ENCODE measurements at places on chromosomes 11 and 22. TPM values are rescaled to one million over a fixed set of nuclear protein-coding genes. Genes with fewer than 3 reads are reported as not detected.

GRCh38 chr22:29205594-29206371 is at the start of gene EMID1:
EMID1 (plus strand) TSS chr22:29205896; CDS start chr22:29206039, 143 bp downstream.
- peak within 1 kb of the TSS; percentile 72 for H3K4me3 ChIP-seq
- DNase-seq = no peak
- no peaks in the 10 kb centered on the region for H3K27me3 ChIP-seq
- H3K4me1 ChIP-seq = peaks cover 3% of the 10 kb centered on the region

- peak overlapping the region; percentile 66 for H3K4me3 ChIP-seq
- H3K27me3 ChIP-seq = no peaks in the 10 kb centered on the region
- no peaks in the 10 kb centered on the region for H3K36me3 ChIP-seq
- no peak for DNase-seq
Measured at GRCh38 chr11:64060861-64061444, 25.2 kb downstream of the FLRT1 start.

WNT7B gene
- not detected for total RNA-seq

- DNase-seq = no peak
- no peak overlapping the region for H3K4me3 ChIP-seq
- H3K27ac ChIP-seq = no peak overlapping the region
- no peaks in the 10 kb centered on the region for H3K36me3 ChIP-seq
- H3K27me3 ChIP-seq = no peaks in the 10 kb centered on the region
Measured at GRCh38 chr11:46612326-46612725, 4.7 kb downstream of the HARBI1 start.

DNA sequence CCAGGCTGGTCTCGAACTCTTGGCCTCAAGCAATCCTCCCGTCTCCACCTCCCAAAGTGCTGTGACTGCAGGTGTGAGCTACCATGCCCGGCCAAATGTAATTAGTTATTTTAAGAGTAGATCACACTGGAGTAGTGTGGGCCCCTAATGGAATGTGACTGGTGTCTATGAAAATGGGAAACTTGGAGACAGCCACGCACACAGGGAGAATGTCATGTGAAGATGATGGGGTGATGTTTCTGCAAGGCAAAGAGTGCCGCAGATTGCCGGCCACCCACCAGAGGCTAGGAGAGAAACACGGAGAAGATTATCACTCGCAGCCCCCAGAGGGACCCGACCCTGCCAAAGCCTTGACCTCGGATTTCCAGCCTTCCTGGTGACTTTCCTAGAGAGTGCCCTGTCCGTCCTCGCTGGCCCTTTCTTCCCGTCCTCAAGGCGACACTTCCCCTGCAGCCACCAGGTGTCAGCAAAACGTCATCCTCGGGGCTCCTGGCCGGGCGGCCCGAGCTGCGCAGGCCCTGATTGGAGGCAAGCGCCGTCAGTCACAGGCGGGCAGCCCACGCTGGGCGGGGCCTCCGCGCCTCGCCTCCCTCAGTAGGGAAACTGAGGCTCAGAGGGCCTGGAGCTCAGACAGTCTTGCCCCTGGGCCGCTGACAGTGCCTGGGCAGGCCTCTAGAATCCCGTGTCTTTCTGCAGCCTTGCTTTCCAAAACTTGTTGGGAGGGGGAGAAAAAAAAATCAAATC is 16.3 kb downstream of the CRYBB2 start:
- H3K27me3 ChIP-seq = no peaks in the 10 kb centered on the region
- no peak overlapping the region for H3K27ac ChIP-seq
- no peak for DNase-seq
- H3K4me3 ChIP-seq = no peak overlapping the region
- no peaks in the 10 kb centered on the region for H3K4me1 ChIP-seq
- no peaks in the 10 kb centered on the region for H3K36me3 ChIP-seq

DNA sequence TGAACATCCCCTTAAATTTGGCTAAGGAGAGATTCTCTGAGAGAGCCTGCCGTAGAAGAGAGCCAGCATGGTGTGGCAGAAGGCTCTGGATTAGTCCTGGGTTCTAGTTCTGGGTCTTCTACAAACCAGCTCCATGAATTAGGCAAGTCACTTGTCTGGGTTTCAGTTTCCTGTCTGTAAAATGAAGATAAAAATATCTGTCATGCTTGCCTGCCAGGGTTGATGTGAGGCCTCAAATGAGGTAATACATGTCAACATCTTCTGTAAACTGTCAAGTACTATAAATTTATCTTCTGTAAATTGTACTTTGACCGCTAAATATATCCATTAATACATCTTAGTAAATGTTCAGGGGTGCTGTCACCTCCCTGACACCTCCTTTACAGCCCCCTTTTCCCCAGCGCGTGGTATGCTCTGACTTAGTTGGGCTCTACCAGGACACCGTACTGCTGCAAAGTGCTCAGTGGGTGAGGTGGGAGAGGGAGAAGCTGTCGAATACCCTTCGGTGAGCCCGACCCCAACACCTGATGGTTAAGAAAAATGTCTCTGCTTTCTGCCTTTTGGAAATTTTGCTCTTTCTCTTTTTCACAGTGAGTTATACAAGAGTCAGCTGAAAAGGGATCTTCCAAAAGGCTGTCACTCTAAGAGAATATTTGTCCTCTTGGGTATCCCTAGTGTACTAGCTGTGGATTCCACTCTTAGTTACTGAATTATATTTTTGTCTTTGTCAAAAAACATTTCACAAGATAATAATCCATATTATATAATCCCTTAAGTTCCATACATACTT is 15.0 kb downstream of the RBX1 start:
- no peak overlapping the region for H3K4me3 ChIP-seq
- no peaks in the 10 kb centered on the region for H3K27me3 ChIP-seq
- H3K36me3 ChIP-seq = peaks cover 46% of the 10 kb centered on the region
- no peak overlapping the region for H3K27ac ChIP-seq
- no peak for DNase-seq
- no peaks in the 10 kb centered on the region for H3K4me1 ChIP-seq

- H3K4me1 ChIP-seq = no peaks in the 10 kb centered on the region
- H3K36me3 ChIP-seq = no peaks in the 10 kb centered on the region
- no peak for DNase-seq
- no peak overlapping the region for H3K27ac ChIP-seq
- H3K27me3 ChIP-seq = no peaks in the 10 kb centered on the region
- no peak overlapping the region for H3K4me3 ChIP-seq
Measured at GRCh38 chr11:25775603-25776002, 556.3 kb upstream of the ANO3 start.

GRCh38 chr11:20731676-20732215 is 62.4 kb downstream of the NELL1 start:
- no peaks in the 10 kb centered on the region for H3K27me3 ChIP-seq
- H3K27ac ChIP-seq = no peak overlapping the region
- no peak for DNase-seq
- no peak overlapping the region for H3K4me3 ChIP-seq

- no peak overlapping the region for H3K27ac ChIP-seq
- DNase-seq = no peak
- no peaks in the 10 kb centered on the region for H3K4me1 ChIP-seq
Measured at GRCh38 chr11:113045146-113045545, 83.9 kb downstream of the NCAM1 start.

DNA sequence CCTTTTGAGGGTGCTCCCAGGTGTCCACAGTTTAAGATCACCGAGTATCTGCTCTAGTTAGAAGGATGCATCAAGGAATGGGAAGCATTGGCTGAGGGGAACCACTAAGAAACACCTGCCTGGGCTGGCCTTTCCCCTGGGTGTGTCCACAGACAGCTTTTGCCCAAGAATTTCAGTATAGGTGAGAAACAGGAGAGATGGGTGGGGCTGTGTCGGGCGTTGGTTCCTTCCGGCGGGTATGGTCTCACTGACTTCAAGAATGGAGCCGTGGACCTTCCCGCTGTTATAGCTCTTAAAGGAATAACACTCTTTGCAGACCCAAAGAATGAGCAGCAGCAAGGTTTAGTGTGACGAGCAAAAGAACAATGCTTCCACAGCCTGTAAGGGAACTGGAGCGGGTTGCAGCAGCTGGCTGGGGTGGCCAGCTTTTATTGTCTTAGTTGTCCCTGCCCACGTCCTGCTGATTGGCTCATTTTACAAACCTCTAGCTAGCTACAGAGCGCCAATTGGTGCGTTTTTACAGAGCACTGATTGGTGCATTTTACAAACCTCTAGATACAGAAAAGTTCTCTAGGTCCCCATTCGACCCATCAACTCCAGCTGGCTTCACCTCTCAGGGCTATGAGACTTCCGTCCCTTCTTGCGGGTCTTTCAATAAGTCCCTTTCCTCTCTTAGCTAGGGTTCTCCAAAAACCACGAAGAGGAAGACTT is 2.4 kb downstream of the FADS1 start:
- peak overlapping the region; percentile 92 for H3K4me3 ChIP-seq
- DNase-seq = no peak
- peak overlapping the region; percentile 99 for H3K27ac ChIP-seq
- peaks cover 20% of the 10 kb centered on the region for H3K36me3 ChIP-seq
- H3K27me3 ChIP-seq = no peaks in the 10 kb centered on the region
- peaks cover 10% of the 10 kb centered on the region for H3K4me1 ChIP-seq

DNA sequence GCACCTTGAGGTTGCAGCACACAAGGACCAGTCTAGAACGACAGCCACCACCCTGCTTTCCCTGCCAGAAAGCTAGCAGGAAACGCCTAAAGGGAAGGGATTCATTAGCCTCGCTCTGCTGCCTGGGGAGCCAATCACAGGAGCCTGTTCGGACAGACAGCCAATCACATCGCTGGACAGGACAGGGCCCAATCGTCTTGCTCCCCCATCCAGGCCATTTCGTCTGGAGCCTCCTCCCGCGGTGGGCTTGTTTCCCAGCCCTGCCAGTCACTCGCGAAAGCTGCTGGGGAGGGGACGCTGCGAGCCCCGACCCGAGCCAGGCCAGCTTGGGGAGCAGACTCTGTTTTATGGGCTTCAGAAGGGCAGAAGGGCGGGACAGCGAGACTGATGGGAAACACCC is 79.8 kb upstream of the NCAM1 start:
- peaks cover 9% of the 10 kb centered on the region for H3K4me1 ChIP-seq
- peak; percentile 33 for DNase-seq
- peak overlapping the region; percentile 72 for H3K27ac ChIP-seq

- H3K4me1 ChIP-seq = no peaks in the 10 kb centered on the region
- no peak overlapping the region for H3K4me3 ChIP-seq
- H3K27me3 ChIP-seq = no peaks in the 10 kb centered on the region
- H3K27ac ChIP-seq = no peak overlapping the region
Measured at GRCh38 chr11:70887542-70887827, 364.9 kb downstream of the SHANK2 start.

DNA sequence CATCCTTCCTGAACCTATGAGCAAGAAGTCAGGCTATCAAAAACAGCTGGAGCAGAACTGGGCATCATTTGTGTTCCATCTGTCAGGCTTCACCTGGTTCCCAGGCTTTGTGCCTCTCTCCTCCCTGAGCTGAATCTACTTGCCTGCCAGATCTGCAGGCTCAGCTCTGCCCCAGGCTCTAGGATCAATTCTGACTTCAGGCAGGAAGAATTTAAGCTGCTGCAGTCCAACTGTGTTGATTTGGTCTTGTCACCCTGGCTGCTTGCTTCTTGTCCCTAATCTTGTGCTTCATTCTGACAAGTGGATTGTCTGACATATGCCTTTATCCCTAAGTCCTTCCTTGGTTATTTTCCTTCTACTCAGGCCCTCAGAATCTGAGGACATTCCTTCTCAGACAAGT is 31.6 kb upstream of the CADM1 start:
- H3K4me3 ChIP-seq = no peak overlapping the region
- no peaks in the 10 kb centered on the region for H3K27me3 ChIP-seq
- DNase-seq = no peak
- H3K36me3 ChIP-seq = no peaks in the 10 kb centered on the region
- H3K27ac ChIP-seq = no peak overlapping the region

DNA sequence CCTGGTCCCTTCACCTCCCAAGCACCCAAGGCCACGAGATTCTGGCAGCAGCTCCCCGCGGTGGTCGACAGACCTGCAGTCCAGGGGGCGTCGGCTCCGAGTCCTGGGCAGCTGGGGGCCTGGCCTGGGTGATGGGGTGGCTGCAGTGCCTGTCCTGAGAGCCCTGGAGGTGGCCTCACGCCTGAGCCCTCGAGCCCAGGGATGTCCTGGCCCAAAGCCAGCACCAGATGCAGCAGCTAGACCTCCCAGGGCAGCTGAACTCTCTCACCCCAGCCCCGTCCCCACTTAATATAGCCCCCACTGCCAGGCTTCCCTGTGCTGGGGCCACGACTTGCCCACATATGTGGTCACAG is 6.6 kb downstream of the LMNTD2 start:
- H3K27me3 ChIP-seq = peaks cover 4% of the 10 kb centered on the region
- H3K27ac ChIP-seq = no peak overlapping the region
- H3K36me3 ChIP-seq = no peaks in the 10 kb centered on the region
- DNase-seq = no peak
- peaks cover 16% of the 10 kb centered on the region for H3K4me1 ChIP-seq

PKNOX2 gene
- total RNA-seq = 9.2 TPM

PAX6 gene
- total RNA-seq = not detected

DNA sequence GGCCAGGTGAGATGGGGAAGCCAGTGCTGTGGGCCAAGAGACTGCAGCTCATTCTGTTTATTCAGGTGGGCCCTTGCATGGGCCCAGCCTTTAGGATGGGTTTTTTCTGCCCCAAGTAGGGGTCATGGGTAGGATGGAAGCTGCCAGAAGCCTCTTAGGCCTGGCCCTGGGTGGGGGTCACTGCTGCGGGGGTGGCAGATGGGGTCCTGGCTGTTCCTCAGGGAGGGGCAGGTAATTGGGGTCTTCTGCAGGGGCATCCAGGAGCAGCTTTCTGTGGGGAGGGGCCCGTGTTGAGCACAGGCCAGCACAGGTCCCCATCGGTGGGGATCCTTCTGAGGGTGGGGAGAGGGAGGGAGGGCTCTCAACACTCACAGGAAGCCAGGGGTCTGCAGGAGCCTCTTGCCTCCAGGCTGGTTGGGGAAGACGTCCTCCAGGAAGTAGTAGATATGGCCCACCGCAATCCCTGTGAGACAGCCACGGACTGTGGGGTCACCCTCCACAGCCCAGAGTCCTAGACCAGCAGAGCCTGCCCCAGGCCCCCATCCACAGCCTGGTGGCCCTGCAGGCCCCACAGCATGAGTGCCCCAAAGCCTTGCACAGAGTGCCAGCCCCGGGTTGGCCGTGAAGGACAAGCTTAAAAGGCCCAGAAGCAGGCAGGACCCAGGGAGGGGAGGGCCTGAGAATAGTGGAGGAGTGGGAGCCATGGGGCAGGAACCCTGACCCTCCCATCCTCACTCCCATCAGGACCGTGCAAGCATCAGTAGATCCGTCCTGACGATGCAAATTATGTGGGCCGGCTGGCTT is 1.9 kb downstream of the DERL3 start:
- DNase-seq = no peak
- H3K27ac ChIP-seq = peak overlapping the region; percentile 56
- H3K36me3 ChIP-seq = peaks cover 6% of the 10 kb centered on the region
- peaks cover 58% of the 10 kb centered on the region for H3K4me1 ChIP-seq
- no peaks in the 10 kb centered on the region for H3K27me3 ChIP-seq
- no peak overlapping the region for H3K4me3 ChIP-seq

- no peaks in the 10 kb centered on the region for H3K4me1 ChIP-seq
- no peaks in the 10 kb centered on the region for H3K27me3 ChIP-seq
- H3K27ac ChIP-seq = no peak overlapping the region
- no peak for DNase-seq
- H3K4me3 ChIP-seq = no peak overlapping the region
- no peaks in the 10 kb centered on the region for H3K36me3 ChIP-seq
Measured at GRCh38 chr22:49532869-49533802, 294.5 kb downstream of the BRD1 start.

DNA sequence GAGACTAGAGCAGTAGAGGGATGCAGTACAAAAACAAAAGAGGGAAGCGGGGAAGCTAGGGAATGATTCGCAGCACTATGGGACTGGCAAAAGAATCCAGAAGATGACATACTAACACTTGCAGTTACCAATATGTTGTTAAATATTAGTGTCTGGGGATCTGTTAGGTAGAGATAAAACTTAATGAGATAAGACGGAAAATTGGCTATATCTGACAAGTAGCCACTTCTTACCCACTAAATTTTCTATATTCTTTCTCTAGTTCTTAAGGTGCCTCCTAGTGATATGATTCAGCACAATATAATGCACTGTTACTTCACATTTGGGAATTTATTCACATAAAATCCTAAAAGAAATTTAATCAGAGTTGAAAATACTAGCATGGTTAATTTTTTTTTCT is 30.8 kb downstream of the CCDC90B start:
- no peak overlapping the region for H3K4me3 ChIP-seq
- no peak for DNase-seq
- H3K27me3 ChIP-seq = no peaks in the 10 kb centered on the region
- peaks cover 21% of the 10 kb centered on the region for H3K4me1 ChIP-seq

CHCHD10 gene
- 19.4 TPM for total RNA-seq

All from thoracic aorta (tissue), 2 donors.